ENCODE measurements at places on chromosomes 6 and 20. TPM values are rescaled to one million over a fixed set of nuclear protein-coding genes. Genes with fewer than 3 reads are reported as not detected.

The PXDC1 gene
- not detected for polyA plus RNA-seq

The EPHA7 gene
- not detected for polyA plus RNA-seq

The ZDHHC14 gene
- polyA plus RNA-seq = 0.74 TPM

The NNAT gene
- not detected for polyA plus RNA-seq

- no peaks in the 10 kb centered on the region for H3K4me1 ChIP-seq
- H3K27ac ChIP-seq = no peak overlapping the region
- DNase-seq = no peak
- H3K27me3 ChIP-seq = no peaks in the 10 kb centered on the region
- no peaks in the 10 kb centered on the region for H3K36me3 ChIP-seq
Observed at GRCh38 chr6:168265827-168266815, 53.5 kb downstream of the DACT2 start.

DNA sequence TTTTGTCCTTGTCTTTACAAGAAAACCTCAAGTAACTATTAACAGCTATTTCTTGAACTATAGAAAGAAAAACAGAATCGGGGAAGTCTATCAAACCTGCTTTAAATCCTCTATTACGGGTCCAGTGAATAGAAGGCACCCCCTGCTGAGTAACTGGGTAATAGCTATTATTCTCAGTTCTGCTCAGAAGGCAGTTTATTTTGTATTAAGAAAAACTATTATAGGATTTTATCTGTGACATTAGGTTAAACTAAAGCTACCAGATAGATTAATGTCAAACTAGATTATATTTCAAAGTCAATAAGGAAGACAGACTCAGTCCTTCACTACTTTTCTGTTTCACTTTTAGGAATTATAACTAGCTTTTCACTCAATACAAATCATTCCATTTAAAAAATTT lies 93.7 kb downstream of the DST start:
- no peaks in the 10 kb centered on the region for H3K36me3 ChIP-seq
- H3K4me1 ChIP-seq = no peaks in the 10 kb centered on the region
- no peak for DNase-seq

DNA sequence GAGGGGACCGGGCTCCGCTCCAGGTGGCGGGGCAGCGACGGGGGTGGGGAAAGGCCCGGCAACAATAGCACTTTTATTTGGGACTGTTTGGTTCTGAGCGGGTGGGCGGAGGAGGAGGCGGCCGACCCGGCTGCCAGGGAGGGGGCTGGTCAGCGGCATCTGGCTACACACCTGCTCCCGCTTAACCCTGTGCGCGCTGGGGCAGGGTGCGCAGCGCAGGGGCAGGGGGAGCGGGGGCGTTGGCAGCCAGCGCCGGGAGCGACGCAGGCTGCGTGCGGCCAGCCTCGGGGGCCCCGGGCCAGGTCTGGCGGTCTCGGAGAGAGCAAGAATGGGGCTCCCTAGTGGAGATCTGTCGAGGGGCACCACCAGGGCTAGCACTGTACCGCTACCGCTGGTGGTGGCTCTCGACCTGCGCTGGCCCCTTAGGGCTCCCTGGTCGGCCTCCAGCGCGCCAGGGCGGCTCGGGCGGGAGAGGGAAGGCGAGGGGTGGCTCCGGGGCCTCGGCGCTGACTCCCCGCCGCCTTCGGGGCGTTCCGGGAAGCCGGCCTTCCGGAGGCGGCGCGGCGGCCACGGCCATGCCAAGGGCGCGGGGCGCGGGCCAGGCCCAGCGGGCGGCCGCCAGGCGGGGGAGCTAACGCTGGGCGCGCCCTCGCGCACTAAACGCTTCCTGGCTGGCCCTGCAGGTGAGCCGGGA lies 92.4 kb downstream of the NCR2 start:
- no peak for DNase-seq
- H3K27me3 ChIP-seq = peaks cover 6% of the 10 kb centered on the region

GRCh38 chr20:57618091-57618763 lies 2.0 kb downstream of the ZBP1 start:
- peaks cover 19% of the 10 kb centered on the region for H3K36me3 ChIP-seq
- peaks cover 66% of the 10 kb centered on the region for H3K4me1 ChIP-seq
- peak overlapping the region; percentile 73 for H3K4me3 ChIP-seq
- H3K27ac ChIP-seq = peak overlapping the region; percentile 72
- DNase-seq = no peak
- H3K27me3 ChIP-seq = no peaks in the 10 kb centered on the region

GRCh38 chr6:31438677-31439076 lies 35.3 kb downstream of the MICA start:
- H3K27ac ChIP-seq = no peak overlapping the region
- no peaks in the 10 kb centered on the region for H3K27me3 ChIP-seq
- no peak overlapping the region for H3K4me3 ChIP-seq

- no peak for DNase-seq
- peaks cover 7% of the 10 kb centered on the region for H3K36me3 ChIP-seq
- no peaks in the 10 kb centered on the region for H3K27me3 ChIP-seq
Observed at GRCh38 chr20:33377366-33377765, 24.0 kb downstream of the CDK5RAP1 start.

DNA sequence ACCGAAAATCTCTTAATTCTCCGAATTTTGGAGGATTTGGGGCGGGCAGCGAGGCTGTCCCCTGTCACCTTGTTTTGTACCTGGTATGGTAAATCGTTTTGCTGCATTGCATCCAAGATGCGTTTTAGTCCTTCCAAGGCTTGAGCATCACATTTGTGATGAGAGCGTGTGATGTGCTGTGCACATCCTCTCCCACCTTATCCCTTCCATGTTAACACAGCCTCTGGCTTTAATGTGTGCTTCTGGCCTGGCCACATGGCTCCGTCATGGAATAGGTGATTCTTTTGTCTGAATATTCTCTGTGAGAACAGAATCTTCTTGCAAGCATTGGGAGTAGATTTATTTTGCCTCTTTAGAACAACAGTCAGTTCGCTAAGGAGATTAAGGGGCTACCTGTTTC lies 763 bp downstream of the TMEM14A start:
- no peaks in the 10 kb centered on the region for H3K36me3 ChIP-seq
- no peaks in the 10 kb centered on the region for H3K27me3 ChIP-seq
- H3K4me1 ChIP-seq = peaks cover 15% of the 10 kb centered on the region
- H3K27ac ChIP-seq = peak overlapping the region; percentile 67
- DNase-seq = no peak
- peak overlapping the region; percentile 74 for H3K4me3 ChIP-seq

DNA sequence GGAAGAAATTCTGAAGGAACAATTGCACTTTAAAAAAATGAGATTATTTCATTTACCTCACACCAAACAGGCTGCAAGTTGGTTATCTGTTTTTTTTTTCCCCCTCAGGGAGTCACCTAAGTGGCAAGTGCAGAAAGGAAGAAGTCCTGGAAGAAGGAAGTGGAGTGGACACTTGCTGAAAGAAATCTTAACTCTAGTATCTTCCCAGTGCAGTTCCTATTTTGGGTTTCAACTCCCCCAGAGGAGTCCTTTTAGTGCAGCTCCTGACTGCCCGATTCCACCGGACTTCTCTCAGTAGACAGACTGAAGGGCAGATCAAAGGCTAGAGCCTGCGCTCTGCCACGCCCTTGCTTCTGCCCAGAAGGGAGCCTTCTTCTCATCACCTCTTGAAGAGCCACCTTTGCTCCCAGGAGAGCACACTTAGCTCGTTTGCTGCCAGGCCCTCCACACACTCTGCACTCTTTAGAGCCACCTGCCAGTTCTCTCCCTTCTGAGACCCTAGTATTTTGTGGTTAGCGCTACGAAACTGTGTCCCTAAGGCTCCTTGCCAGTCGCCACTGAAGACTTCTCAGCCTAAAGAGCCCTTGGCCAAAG lies 4.9 kb downstream of the MTCL3 start:
- peak overlapping the region; percentile 58 for H3K4me3 ChIP-seq
- no peaks in the 10 kb centered on the region for H3K27me3 ChIP-seq
- DNase-seq = no peak
- H3K36me3 ChIP-seq = no peaks in the 10 kb centered on the region
- peaks cover 13% of the 10 kb centered on the region for H3K4me1 ChIP-seq

- peaks cover 100% of the 10 kb centered on the region for H3K36me3 ChIP-seq
- DNase-seq = no peak
- H3K27me3 ChIP-seq = no peaks in the 10 kb centered on the region
- no peaks in the 10 kb centered on the region for H3K4me1 ChIP-seq
- no peak overlapping the region for H3K4me3 ChIP-seq
- no peak overlapping the region for H3K27ac ChIP-seq
Observed at GRCh38 chr6:15507746-15508145, 155.1 kb downstream of the DTNBP1 start.

DNA sequence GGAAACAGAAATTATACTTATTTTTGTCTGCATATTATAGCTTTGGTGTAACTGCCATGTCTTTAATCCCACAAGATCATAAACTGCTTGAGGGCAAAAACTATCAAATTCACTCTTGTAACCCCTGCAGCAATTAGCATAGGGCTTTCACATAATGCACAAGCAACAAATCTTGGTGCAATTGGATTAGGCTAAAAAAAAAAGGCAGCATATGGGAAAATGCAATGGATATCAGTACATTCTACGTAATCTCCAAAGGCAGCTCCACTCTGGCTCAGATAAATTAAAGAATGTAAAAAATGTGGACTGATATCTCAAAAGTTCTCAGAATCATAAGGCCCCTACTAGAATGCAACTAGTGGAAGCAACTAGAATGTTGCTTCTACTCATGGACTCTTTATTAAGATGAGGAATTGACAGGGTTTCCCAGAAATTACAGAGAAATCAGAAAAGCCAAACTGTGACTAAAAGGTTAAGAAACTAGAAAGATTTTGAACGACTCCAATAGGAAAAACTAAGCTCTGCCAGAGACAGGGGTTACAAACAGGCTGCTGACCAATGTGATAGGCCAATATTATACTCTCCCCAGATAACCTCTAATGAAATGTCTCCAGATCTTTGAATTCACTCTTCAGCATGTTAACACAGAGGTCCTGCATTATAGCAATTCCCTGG lies 55.0 kb downstream of the FILIP1 start:
- H3K27ac ChIP-seq = no peak overlapping the region
- H3K27me3 ChIP-seq = no peaks in the 10 kb centered on the region
- no peaks in the 10 kb centered on the region for H3K4me1 ChIP-seq

- H3K4me1 ChIP-seq = peaks cover 15% of the 10 kb centered on the region
- no peak overlapping the region for H3K4me3 ChIP-seq
- H3K36me3 ChIP-seq = peaks cover 6% of the 10 kb centered on the region
- no peak for DNase-seq
- no peaks in the 10 kb centered on the region for H3K27me3 ChIP-seq
- no peak overlapping the region for H3K27ac ChIP-seq
Observed at GRCh38 chr6:31859923-31860322, 2.7 kb downstream of the NEU1 start.

DNA sequence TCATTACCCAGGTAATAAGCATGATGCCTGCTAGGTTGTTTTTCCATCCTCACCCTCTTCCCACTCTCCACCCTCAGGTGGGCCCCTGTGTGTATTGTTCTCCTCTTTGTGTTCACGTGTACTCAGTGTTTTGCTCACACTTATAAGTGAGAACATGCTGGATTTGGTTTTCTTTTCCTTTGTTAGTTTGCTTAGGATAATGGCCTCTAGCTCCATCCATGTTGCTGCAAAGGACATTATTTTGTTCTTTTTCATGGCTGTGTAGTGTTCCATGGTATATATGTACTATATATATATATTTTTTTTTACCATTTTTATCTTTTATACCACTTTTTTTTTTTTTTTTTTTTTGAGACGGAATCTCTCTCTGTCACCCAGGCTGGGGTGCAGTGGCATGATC lies 71.9 kb downstream of the RSPH3 start:
- H3K27ac ChIP-seq = no peak overlapping the region
- H3K4me3 ChIP-seq = no peak overlapping the region
- H3K4me1 ChIP-seq = no peaks in the 10 kb centered on the region

DNA sequence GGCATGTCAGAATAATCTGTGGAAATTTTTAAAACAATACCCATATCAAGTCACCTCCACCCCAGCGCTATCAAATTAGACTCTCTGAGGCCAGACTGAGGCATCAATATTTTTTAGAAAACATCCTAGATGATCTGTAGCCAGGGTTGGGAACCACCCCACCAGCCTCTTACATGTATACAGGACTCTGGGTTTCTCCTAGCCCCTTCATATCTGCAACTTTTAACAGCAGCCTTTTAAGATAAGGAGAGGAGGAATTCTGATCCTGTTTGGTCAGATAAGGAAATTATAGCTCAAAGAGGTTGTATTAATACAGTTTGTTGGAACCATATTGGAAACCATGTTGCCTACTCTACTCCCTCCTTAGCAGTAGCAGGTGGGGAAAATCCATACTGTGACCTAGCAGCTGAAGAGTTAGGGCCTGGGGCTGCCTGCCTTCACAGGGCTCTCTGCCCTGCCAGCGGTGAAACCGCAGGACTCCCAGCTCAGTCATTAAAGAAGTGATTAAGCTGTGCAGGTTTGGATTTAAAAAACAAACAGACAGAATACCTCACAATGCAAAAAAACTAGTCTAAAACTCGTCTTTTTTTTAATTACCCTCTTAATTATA lies 30.0 kb downstream of the BRPF3 start:
- H3K27me3 ChIP-seq = no peaks in the 10 kb centered on the region
- no peak for DNase-seq
- no peak overlapping the region for H3K4me3 ChIP-seq
- no peak overlapping the region for H3K27ac ChIP-seq

DNA sequence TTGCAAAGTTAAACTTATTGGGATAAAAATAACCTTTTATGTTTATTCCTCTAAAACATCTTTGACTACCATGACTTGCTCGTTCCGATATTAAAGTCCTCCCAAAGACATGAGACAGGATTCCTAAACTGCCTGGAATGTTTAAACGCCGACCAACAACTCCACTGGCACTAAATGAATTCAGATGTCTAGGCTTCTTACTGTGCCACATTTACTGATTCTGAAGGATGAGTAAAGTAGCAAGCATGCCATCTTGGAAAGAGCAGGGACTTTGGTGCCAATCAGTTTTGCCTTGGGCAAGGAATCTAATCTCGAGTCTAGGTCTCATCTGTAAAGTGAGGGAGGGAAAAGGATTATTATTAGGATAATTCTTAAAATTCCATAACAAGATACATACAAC lies 25.3 kb downstream of the MBOAT1 start:
- no peaks in the 10 kb centered on the region for H3K4me1 ChIP-seq
- no peak for DNase-seq
- H3K27me3 ChIP-seq = no peaks in the 10 kb centered on the region
- no peaks in the 10 kb centered on the region for H3K36me3 ChIP-seq
- H3K27ac ChIP-seq = no peak overlapping the region
